ENCODE measurements at places on chromosomes 12 and 14.

DNA sequence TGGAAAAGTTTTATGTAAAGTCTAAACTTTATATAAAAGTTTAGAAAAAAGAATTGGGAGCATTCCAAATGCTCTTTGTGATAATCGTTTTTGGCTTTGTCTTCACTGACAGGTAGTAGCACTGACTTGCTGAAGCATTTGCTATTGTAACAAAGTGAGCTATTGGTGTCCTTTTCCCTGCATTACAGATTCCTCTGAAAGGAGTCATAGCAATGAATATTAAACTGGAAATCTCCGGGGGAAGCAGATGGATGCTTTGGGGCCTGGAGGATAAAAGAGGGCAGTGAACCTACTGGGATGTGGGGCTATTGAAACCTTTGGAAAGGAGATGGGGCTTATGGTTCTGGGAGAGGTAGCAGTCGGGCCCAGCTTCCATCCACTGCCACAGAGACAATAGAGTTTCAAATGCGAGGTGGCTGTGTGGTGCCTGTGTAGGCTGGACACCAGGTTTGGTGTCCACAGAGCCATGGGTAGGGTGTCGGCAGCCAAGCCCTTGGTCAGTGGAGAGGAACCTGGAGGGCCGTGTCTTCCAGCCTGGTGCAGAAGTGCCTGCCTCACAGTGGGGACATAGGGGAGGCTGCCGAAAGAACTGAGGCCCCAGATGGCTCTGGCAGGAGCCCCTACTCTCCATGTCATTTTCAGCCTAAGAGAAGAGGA lies 10.1 kb downstream of the GSG1 start:
- DNase-seq = no peak

GRCh38 chr12:88334271-88334670 lies 192.2 kb downstream of the TMTC3 start:
- no peak for DNase-seq

DNA sequence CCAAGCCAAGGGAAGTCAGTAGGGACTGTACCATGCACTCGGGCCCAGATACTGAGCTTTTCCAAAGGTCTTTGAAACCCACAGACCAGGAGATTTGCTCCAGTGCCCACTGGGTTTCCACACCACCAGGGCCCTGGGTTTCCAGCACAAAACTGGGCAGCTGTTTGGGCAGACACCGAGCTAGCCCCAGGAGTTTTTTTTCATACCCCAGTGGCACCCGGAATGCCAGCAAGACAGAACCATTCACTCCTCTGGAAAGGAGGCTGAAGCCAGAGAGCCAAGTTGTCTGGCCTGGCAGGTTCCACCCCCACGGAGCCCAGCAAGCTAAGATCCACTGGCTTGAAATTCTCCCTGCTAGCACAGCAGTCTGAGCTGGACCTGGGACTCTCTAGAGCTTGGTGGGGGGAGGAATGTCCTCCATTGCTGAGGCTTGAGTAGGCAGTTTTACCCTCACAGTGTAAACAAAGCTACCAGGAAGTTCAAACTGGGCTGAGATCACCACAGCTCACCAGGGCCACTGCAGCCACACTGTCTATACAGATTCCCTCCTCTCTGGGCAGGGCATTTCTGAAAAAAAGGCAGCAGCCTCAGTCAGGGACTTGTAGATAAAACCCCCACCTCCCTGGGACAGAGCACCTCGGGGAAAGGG lies 793.7 kb downstream of the RPS29 start:
- no peak for DNase-seq

- DNase-seq = no peak
These were observed 17.3 kb downstream of the PCNX1 start for GRCh38 chr14:70924521-70924920.

DNA sequence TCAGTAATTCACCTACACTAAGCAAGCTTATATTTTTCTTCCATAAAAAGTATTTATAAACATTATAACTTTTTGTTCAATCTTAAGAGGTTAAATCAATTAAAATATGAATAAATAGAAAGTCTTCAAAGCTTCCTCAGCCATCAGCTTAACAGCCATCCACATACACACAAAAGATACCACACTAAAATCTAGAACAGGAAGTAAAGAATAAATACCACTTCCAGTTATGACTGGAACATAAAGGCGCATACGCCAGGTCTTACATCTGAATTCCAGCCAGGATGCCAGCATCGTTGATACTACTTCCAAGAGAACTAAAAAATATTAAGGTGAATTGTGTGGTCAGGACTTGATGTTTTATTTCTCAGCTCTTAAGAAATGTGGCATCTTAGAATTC lies 17.0 kb downstream of the SIX1 start:
- DNase-seq = no peak

DNA sequence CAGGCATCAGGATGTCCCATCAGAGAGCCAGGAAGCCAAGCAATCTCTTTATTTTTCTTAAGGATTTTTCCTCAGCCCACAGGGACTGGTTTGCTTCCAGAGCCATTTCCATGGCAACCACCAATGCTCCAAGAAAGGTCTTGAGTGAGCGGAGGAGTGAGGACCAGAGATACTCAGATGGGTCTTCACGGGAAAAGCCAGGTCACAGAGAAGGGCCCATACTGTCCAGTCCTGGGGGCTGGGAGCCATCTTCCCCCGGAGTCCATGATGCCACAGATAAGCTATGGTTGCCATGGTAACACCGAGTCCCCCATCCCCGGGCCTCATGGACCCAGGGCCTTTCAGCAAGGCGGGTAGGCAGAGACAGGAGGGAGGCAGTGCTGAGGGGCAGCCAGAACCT lies 28.6 kb downstream of the CMKLR1 start:
- DNase-seq = no peak

- DNase-seq = no peak
These were observed 490.4 kb upstream of the ATP2B1 start for GRCh38 chr12:90199006-90199405.

Data from midbrain (tissue), 1 donor.